ENCODE measurements at places on chromosomes 7 and 10.

GRCh38 chr10:101832325-101832771 is 11.3 kb downstream of the KCNIP2 start:
- no peak for DNase-seq

DNA sequence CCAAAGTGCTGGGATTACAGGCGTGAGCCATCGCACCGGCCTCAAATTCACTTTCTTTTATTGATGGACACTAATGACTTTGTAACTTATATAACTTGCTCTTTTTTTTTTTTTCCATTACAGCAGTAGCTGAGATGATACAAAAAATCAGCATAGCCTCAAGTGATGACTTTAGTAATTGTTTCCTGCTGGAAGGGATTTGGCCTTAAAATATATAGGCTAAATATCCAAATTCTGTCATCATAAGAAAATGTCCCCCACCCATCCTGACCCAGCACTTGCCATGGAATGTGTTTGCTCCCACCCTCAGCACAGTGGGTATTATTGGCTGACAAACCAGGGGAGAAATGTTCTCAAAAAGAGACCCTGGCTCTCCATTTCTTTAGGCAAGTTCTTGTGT is 1264.1 kb upstream of the AUTS2 start:
- no peak for DNase-seq

- DNase-seq, result no peak
Measured at GRCh38 chr10:89503652-89504370, 31.6 kb downstream of the SLC16A12 start.

GRCh38 chr10:59687657-59688056 is 22.0 kb downstream of the SLC16A9 start:
- DNase-seq, result no peak

- DNase-seq, result no peak
Measured at GRCh38 chr7:36762394-36762793, 38.1 kb upstream of the AOAH start.

- no peak for DNase-seq
Measured at GRCh38 chr10:67772894-67773511, 65.0 kb downstream of the DNAJC12 start.

DNA sequence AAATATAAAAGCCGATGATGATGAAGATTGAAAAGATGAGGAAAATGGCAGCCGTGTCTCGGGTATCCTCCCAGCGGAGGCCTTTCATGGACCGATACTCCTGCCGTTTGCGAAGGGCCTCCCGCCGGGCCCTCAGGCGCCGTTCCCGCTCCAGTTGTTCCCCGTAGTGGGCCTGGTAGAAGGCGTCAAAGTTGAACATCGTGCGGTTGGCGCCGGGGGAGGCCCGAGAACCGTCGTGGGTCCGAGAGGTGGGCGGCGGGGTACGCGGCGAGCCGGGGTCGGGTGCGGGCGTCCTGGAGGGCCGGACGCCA is 553 bp downstream of the DNAJC30 start:
- no peak for DNase-seq

- no peak for DNase-seq
Measured at GRCh38 chr10:112229096-112229495, 45.5 kb upstream of the GPAM start.

DNA sequence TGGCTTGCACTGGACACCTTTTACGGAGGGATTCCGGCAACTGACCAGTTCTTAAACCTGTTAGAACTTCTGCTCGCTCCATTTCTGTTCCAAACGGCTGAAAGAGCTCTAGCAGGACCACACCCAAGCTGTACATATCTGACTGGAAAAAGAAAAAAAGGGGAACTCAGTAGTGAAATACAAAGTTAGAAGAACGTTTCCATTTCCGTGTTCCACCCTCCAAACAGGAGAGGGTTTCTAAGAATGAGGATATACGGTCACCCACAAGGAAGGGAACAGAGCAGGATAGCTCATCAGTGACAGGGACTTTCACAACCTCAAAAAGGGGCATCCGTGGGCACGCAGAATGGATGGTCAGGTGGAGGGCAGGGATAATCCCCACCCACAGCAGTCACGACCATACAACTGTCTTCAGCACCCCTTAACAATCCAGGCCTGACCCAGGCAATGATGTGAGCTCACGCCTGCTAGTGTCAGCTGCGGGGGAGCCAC is 4.3 kb upstream of the ANKRD61 start:
- DNase-seq, result no peak
